ENCODE measurements at places on chromosomes 1 and 21. TPM values are rescaled to one million over a fixed set of nuclear protein-coding genes. Genes with fewer than 3 reads are reported as not detected.

ADAM30 gene
- total RNA-seq: not detected

C1orf56 gene
- total RNA-seq: 0.63 TPM

PTPRC gene
- total RNA-seq: not detected

ADGRB2 gene
- total RNA-seq: 0.16 TPM

NR0B2 gene
- total RNA-seq: not detected

CD1B gene
- not detected for total RNA-seq

CYP4X1 gene
- total RNA-seq: 0.65 TPM

OR2T35 gene
- total RNA-seq: not detected

LCE6A gene
- not detected for total RNA-seq

AADACL4 gene
- total RNA-seq: not detected

SHE gene
- total RNA-seq: 71.6 TPM

C8B gene
- not detected for total RNA-seq

SLC45A1 gene
- 1.8 TPM for total RNA-seq

FNBP1L gene
- 60.2 TPM for total RNA-seq
